T-helper 1 cell treated with Interleukin-12 subunit alpha and Interleukin-12 subunit beta and Interleukin-4 antibody, amounts not matched to agents 30 ng/mL and 1 ng/mL, for 36 hours (primary cell): ENCODE measurements at places on chromosomes 13 and 19. TPM values are rescaled to one million over a fixed set of nuclear protein-coding genes. Genes with fewer than 3 reads are reported as not detected.

Gene ZNF579
- 7.3 and 8.0 TPM in 2 replicates for total RNA-seq

Gene EMC10
- 81.8 and 81.9 TPM in 2 replicates for total RNA-seq

Gene APOC4
- total RNA-seq: not detected in 2 replicates

Gene SCGB2B2
- 0.32 and 0.83 TPM in 2 replicates for total RNA-seq

Gene CEACAM7
- total RNA-seq: not detected in 2 replicates

Gene ZNF99
- total RNA-seq: not detected in 2 replicates

Gene SIGLEC9
- 0.12 and 0.29 TPM in 2 replicates for total RNA-seq

Gene KCNJ14
- total RNA-seq: 1.5 and 1.8 TPM in 2 replicates

Gene TNPO2
- total RNA-seq: 86.1 and 87.4 TPM in 2 replicates

Gene PRR20E
- total RNA-seq: not detected in 2 replicates

Gene CCDC8
- total RNA-seq: not detected in 2 replicates
